ENCODE measurements at places on chromosomes 4 and X.

- DNase-seq = no peak
These were observed 240.0 kb upstream of the RPS6KA3 start for GRCh38 chrX:20506739-20507138.

DNA sequence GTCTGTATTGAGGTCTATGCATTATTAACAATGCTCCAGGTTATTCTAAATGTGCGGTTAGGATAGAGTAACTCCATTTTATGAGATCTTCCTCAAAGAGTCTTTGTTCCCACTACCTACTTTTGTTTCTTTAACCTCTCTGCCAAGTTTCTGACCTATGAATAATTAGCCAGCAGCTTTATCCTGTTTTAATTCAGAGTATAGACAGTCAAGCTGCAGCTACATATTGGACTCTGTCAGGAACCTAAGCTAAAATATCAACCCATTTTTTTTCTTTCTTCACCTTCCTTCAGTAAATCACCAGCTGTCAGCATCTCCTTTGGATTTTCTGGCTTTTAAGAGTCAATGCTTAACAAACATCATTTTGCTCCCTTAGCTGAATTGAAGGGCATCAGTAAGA lies 72.3 kb downstream of the TMEM47 start:
- DNase-seq = no peak

GRCh38 chrX:147403040-147403439 lies 508.7 kb upstream of the FMR1 start:
- no peak for DNase-seq

DNA sequence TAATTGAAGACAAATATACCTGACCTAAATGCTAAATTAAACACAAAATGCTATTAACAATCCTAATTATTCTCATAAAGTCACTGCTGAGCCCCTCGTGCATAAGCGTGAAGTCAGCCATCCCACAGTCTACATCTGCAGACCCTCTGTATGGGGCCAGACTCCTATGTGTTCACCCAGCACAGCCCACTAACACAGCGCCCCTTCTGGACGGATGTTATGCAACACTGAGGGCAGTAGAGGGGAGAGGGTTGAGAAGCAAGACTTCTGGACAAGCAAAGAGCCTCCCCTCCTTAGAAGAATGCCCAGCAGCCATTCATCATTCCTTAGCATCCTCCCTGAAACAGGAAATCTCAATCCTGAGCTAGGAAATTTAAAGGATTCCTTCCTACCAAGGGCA lies 7.9 kb downstream of the TRPC3 start:
- DNase-seq = no peak

GRCh38 chrX:118521435-118521834 lies 25.8 kb downstream of the DOCK11 start:
- no peak for DNase-seq

GRCh38 chrX:103730147-103730795 lies 19.6 kb downstream of the TMEM31 start:
- DNase-seq = no peak

DNA sequence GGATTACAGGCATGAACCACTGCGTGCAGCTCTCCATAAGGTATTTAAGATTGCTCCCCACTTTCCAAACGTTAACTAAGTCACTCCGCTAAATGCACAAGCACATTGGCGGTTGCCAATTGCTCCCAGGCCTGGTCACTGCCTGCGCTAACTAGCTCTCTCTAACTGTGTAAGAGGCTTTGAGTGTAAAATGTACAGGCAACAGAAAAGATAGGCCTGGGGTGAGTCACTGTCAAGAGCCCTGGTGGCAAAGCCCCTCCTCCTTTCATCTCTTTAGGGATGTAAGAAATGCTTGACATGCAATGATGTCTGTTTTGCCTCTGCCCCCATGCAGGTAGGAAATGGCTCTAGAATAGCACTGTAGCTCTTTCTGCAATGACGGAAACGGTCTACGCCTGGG lies 329.7 kb upstream of the GATB start:
- DNase-seq = no peak

- no peak for DNase-seq
These were observed 127.9 kb downstream of the KLHL8 start for GRCh38 chr4:87092389-87093141.

DNA sequence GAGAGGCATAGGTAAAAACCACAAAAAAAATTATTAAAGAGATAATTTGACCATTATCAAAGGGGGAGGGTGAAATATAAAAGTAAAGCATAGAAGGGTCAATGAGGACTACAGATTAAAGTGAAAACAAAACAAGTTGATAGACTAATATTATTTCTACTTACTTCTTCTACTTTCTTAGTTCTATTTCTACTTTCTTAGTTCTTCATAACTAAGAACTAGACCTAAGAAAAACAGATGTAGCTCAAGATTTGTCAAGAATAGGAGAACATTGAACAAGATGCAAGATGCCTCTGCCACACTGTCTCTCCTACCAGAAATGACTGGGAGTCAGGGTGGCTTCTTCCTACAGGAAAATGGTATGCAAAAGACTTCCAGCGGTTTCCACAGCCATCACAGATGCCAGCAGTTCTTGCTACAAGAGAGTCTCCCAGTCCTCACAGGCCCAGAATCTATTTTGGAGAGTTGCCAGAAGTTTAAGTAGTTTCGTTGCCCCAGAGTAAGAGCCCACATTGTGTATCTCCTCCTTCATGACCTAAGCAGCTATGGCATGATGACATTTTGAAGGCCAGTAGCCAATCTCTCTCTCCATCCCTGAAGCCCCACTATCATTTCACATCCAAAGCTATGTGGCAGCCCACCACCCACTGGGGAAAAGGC lies 42.9 kb upstream of the DDX60 start:
- DNase-seq = no peak

- DNase-seq = no peak
These were observed 78.3 kb downstream of the CLDN22 start for GRCh38 chr4:183241721-183242151.

GRCh38 chr4:95204873-95205272 lies 343.9 kb downstream of the UNC5C start:
- DNase-seq = no peak

DNA sequence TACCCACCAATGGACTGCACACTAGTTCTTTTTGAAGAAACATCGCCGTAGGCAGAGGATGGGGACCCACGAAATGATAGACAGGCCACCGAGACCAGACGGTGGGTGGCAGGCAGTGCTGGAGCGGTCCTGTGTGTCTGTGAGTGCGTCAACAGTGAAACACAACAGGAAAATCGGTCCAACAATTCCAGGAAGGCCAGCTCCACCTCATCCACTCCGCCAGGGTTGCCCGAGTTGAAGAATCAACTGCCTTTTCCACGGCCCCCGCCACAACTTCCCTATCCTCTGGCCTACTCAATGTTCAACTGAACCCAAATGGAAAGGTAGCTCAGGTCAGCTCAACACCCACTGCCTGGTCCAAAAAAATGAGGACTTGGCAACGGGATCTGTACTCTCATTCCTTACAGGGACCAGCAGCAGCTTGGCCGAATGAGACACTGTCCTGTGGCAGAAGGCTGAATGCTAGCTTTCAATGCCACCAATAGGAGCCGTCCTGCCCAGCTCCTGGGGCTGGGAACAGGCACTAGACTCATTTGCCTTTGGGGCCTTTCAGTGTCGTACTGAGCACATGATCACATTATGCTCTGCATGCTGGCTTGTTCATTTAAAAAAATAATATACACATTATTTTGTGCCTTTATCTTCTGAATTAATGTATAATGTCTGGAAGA lies 43.5 kb downstream of the MID1 start:
- DNase-seq = no peak

DNA sequence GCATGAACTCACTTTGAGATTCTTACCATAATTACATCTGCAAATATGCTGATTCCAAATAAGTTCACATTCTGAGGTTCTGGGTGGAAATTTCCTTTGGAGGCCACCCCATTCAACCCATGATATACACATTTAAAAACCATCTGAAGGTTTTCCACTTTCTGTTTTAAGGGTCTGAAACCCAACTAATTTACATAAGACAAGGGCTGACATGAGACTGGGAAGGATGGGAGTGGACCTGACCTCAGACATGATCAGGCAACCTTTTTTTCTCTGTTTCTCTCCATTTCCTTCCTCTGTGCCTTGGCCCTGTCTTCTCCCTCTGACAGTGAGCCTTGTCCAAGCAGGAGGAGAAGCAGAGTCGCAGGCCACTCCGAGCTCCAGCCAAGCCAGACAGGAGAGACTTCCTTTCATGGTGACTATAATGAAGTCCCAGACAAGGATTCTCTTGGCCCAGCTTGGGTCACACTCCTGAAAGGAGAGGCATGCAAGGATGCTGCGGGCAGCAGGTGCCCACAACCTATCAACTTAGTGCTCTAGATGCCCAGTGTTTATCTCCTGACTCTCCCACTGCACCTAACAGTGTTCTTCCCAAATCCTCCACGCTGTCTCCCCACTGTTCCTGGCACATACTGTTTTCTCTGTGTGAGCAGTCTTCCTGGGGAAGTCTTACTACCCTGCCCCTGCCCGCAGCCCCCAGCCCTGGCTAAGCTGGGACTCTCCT lies 39.9 kb downstream of the MSX1 start:
- no peak for DNase-seq

- DNase-seq = no peak
These were observed 252.9 kb upstream of the KLF3 start for GRCh38 chr4:38411092-38411491.

DNA sequence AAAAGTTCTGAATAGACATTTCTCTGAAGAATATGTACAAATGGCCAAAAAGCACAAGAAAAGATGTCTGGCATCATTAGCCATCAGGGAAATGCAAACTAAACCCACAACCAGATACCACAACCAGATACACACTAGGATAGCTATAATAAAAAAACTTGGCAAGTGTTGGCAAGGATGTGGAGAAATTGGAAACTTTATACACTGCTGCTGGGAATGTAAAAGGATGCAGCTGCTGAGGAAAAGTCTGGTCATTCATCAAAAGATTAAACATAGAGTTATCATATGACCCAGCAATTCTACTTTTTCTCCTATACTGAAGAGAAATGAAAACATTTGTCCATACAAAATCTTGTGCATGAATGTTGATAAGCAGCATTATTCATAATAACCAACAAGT lies 92.3 kb downstream of the UCHL1 start:
- no peak for DNase-seq

DNA sequence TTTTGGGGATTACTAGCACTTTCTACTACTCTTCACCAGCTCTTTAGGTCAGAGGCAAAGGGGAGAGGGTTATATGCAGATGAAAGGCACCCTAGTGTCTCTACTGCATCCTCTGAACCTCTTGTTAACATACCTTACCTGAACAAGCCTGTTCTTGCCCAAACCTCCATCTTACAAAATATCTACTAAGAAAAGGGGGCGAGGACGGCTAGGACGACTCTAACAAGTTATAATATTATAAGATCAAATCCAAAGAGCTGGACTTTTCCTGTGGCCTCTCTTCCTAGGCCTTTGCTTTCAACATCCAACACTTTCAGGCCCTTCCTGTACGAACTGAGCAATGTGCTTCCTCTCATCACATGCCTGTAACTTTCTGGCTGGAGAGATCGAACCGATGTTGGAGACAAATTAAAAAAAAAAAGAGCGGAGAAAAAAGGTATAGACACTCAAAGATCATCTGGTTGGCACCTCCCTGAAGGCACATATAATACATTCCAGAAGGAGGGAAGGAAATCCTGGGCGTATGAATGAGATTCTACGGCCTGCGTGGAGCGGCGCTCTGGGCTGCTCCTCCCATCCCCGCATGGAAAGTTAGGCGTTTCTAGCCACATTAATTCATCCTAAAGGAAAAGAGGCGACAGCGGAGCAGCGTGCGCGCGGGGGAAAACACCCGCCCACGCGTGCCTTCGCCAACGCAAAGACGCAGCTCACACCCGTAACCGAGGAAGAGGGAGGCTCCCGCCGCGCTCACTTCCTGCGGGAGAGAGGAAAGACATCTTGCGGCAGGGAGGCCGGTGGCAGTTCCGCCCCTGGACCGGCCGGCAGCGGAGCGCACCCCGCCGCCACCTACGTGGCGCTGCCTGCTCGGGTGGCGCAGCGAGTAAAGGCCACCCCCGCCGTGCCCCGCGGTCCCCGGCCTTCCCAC lies 808 bp downstream of the PRDM5 start:
- DNase-seq = no peak

DNA sequence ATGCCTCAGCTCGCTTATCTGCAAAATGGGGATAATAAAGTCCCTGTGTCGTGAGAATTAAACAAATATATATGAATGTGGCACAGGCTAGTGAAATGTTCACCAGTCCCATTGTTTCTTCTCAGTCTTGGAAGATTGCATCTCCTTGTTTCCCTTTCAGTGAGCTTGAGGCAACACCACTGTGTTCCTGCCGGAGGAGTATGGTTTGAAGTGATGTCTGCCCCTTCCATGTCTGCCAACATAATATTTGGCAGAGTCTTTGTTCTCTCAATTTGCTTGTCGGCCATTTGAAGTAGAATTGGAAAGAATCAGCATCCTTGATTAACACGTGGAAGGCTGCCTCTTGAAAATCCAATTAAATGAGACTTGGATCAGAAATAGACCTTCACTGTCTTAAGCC lies 1088.5 kb upstream of the INTU start:
- DNase-seq = no peak

DNA sequence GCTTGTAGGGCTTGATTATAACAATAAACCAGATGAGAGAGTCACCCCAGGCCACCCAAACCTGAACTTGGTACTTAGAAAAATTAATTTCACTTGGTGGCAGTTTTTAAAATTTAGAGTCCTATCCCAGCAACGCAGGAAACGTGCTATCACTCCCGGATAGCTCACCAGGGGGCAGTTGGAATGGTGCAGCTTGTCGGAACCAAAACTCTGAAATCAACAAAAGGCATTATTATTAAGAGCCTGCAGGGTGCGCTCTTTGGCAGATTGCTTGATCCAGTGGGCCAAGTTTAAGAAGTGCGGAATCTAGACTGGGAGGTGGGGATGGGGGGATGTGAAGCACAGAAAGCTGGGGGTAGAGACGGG lies 2.4 kb downstream of the FRAS1 start:
- no peak for DNase-seq

GRCh38 chr4:1855333-1856070 lies 454 bp downstream of the LETM1 start:
- no peak for DNase-seq

- no peak for DNase-seq
These were observed 17.0 kb upstream of the MAPK10 start for GRCh38 chr4:86376850-86377249.

GRCh38 chrX:65837875-65838549 lies 170.6 kb downstream of the MSN start:
- DNase-seq = no peak

GRCh38 chr4:21011106-21011505 lies 310.8 kb downstream of the PACRGL start:
- no peak for DNase-seq

GRCh38 chr4:176185051-176185450 lies 10.3 kb downstream of the SPATA4 start:
- no peak for DNase-seq

- no peak for DNase-seq
These were observed 35.8 kb downstream of the CLDN22 start for GRCh38 chr4:183284258-183284785.

GRCh38 chrX:31070057-31070468 lies 1.8 kb downstream of the FTHL17 start:
- DNase-seq = no peak

- DNase-seq = no peak
These were observed 18.6 kb downstream of the PSMD10 start for GRCh38 chrX:108072746-108073145.

GRCh38 chr4:101175896-101176676 lies 171.2 kb downstream of the PPP3CA start:
- no peak for DNase-seq
